ENCODE measurements at places on chromosomes 1 and 21. TPM values are rescaled to one million over a fixed set of nuclear protein-coding genes. Genes with fewer than 3 reads are reported as not detected.

Gene FAM177B
- not detected for total RNA-seq

Gene ERO1B
- 489 TPM for total RNA-seq

Gene GUCA2A
- total RNA-seq, result not detected

Gene C1orf52
- total RNA-seq, result 6.6 TPM

Gene OR6N1
- total RNA-seq, result not detected

Gene FCN3
- 1.3 TPM for total RNA-seq

Gene LRRC53
- total RNA-seq, result not detected

Gene VANGL2
- total RNA-seq, result 7.8 TPM

Gene TSPEAR
- 0.52 TPM for total RNA-seq

Gene CELA3B
- 12,815 TPM for total RNA-seq

Gene TAGLN2
- 118 TPM for total RNA-seq

Gene ETV3
- total RNA-seq, result 11.4 TPM

Gene DNAJC28
- 1.3 TPM for total RNA-seq

Gene TRPM2
- 2.3 TPM for total RNA-seq

Gene SPRR1A
- not detected for total RNA-seq

Gene C1orf141
- not detected for total RNA-seq

Gene NEK2
- not detected for total RNA-seq

Gene OR14A16
- total RNA-seq, result not detected

Gene PCP4
- 1.6 TPM for total RNA-seq

Gene ADCY10
- not detected for total RNA-seq

Gene ZDHHC18
- 4.6 TPM for total RNA-seq

Gene TBCE
- total RNA-seq, result 15.0 TPM

Gene ALPL
- total RNA-seq, result 10.9 TPM

Gene SLC22A15
- 8.8 TPM for total RNA-seq
